ENCODE measurements at places on chromosomes 2 and 18.

- no peak for DNase-seq
Measured at GRCh38 chr18:60698901-60699300, 326.3 kb upstream of the MC4R start.

DNA sequence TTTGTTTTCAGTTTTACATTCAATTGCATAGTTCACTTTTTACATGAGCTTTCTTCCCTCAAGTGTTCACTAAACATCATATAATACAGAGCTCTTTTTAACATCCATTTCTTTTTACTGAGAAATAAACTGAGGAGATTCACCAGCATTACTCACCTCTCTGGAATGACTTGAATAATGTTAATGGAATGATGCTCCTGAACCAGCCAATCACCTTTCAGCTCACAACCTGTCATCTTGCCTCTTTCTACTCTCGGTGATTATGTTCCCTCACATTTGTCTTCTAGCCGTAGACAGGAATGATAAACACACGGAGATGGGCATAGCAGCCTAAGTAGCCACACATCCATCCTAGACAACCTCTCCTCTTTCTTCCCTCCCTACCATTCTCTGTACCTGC is 301.7 kb downstream of the PAX3 start:
- DNase-seq, result no peak

DNA sequence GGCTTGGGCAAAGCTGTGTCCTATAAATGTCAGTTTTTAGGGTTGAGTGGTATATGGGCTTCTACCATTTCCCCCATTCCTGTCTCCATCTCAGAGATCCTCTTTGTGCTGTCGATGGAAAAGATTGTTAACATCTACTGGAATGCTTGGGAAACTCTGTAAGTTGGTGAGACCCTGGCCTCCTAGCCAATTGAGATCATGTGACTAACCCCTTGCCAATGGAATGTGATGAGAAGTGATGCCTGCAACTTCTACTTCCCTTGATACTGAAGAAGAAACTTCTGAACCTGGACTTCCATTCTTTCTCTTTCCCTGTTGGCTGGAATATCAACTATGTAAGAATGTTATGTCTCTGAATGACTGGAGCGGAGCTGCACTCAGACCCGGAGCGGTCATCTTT is 14.5 kb downstream of the SLC39A10 start:
- no peak for DNase-seq

DNA sequence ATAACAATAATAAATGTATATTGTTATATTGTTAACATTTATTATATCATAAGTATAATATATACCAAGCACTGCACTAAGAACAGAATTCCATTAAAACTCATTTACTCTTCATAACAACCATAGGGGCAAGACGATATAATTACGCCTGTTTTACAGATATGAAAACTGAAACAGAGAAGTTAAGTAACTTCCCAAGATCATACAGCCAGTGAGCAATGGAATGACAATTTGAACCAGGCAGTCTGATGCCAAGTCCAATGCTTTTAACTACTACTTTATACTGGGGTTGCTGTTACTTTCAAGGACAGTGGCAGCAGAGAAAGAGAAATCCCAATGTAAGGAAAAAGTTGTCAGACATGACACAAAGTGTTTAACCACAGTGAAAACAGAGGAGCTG is 338.8 kb upstream of the ID2 start:
- DNase-seq, result no peak

- no peak for DNase-seq
Measured at GRCh38 chr18:2448565-2449151, 122.6 kb downstream of the METTL4 start.

DNA sequence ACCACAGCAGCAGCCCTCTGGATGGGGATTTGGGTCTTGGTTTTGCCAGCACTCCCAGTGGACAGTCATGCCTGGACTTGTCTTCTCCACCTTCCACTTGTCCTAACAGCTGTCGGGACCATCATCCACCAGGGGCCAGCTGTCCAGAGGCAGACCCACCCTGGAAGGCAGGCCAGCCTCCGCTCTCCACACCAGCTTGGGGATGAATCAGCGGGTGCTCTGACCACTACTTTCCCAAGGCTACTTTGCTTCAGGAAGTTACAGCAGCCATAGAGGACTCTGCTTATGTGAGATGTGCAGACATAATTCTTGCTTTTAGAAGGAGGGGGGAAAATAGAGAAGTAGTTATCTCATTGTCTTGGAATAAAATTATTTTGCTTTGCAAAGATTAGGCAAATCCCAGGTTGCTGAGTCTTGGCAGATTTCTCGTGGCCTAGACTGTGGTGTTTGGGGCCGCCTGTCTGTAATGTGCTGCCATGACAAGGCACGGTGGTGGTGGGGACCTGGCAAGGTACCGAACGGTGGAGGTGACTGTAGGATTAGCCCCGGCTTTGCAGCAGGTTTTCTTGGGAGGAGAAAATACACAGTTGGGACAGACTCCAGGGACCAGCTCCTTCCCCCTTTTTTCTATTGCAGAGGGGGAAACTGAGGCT is 148.7 kb downstream of the AGAP1 start:
- DNase-seq, result no peak

DNA sequence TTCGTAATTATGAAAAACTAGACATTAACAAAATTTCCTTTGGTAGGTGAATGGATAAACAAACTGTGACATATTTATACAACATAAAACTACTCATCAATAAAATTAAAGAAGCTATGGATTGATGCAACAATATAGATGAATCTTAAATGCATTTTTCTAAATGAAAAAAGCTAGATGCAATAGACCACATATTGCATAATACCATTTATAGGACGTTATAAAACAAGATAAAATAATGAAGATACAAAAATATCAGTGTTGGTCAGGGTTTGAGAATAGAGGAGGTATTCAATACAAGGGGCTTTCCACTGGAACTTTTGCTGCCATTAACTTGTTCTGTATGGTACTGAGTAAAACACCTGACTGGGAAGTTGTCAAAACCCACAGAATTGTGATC is 314.4 kb downstream of the GRB14 start:
- DNase-seq, result no peak

- DNase-seq, result peak; percentile 23
Measured at GRCh38 chr2:195498176-195498575, 158.8 kb upstream of the SLC39A10 start.

DNA sequence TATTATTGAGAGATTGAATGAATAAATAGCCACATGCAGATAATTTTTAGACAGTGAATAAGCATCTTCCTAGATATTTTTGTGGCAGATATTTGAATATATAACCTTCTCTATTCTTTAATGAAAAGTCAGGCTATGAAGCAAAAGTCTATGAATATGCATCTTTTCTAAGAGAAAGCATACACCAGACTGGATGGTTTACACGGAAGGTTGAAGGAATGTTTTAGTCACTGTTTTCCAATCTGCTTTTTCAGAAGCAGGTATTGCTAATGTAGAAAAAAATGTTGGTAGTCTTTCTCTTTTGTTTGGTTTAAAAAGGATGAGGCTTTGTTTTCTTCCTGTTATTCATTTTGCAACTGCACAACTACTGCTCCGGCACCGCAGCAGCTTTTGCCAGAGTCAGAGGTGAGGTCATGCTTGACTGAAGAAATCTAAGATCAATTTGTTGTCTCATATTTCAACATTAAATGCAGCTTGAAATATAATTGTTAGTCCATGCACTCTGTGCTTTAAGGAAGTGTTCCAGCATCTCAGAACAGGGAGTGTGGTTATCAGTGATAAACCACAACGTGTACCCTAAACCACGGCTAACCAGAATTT is 1540.8 kb upstream of the PIK3C3 start:
- no peak for DNase-seq

GRCh38 chr2:145799595-145800108 is 1279.7 kb upstream of the ZEB2 start:
- DNase-seq, result no peak

DNA sequence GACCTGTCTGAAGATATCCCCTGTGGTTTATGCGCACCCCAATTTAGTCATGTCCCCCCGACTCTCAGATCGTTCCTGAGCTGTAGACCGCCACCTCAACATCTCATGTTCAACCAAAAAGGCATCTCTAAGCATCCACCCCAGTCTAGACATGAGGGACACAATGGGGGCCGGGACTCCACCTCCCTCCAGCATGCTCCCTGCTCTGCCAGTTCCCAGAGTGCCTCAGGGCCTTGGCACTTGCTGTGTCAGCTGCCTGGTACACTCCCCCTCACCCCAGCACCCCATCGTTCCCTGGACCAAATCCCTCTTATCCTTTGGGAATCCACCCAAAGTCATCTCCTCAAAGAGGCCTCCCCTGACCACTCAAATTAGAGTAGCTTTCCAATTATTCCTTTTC is 22.2 kb downstream of the TNS1 start:
- DNase-seq, result no peak

DNA sequence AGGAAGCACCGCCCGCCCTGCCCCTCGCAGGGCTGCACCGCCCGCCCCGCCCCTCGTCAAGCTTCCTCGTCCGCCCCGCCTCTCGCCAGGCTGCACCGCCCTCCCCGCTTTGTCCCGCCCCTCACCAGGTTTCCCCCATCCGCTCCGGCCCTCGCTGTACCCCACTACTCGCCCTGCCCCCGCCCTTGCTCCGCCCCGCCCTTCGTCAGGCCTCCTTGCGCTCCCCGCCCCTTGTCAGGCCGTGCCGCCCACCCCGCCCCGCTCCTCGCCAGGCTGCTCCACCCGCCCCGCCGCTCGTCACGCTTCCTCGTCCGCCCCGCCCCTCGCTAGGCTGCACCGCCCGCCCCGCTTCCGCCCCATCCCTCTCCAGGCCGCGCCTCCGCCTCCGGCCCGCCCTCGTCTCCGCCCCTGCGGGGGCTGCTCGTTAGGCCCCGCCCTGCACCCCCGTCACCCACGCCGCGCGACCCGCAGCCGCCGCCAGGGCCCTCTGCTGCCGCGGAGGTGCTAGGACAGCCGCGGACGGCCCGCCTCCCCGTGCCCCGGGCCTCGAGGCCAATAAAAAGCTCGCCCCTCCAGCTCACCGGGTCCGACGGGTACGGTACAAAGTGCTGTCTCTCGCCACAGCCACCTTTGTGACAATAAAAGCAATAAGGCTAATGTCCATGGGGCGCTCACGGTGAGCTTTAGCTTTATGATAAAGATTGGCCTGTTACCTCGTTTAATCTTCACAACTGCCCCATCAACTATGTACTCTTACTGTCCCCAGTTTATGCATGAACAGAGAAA is 602 bp upstream of the DNPEP start:
- DNase-seq, result peak; percentile 99

GRCh38 chr2:164760179-164760578 is 81.4 kb downstream of the COBLL1 start:
- no peak for DNase-seq

DNA sequence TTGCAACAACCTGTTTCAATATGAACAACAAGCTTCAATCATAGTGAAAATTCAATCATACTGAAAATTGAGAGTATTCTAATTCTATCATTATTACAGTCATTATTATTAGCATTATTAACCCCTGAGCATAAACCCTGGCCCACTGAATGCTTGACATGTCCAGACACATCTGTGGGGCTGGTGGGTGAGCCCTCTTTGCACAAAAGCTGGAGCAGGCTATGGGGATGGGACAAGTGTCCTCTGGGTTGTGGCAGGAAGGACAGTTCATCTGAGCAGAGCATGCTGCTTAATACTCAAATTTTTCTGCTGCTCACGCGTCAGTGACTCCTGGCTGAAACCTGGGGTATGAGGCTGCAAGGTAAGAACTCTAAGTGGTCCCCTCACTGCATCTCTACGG is 451.1 kb upstream of the POU3F3 start:
- no peak for DNase-seq

GRCh38 chr2:206323486-206323885 is 49.0 kb downstream of the ZDBF2 start:
- DNase-seq, result no peak

DNA sequence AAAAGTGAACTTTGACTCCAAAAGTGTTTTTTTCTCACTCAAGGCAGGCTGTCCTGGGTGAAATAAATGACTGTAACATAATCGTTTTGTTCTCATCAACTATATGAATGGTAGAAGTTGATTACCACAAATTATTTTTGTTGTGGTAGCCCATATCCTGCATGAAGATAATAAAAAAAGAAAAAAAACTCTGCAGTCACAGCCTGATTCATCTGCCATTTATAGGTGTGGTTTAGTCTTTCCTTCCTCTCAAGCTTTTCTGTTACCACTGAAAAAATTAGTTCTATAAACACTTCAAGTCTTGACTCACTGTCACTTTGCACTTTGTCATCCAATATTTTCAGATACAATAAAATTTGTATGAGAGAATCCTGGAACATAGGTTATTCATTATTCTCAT is 522.0 kb downstream of the PLCL1 start:
- DNase-seq, result no peak

DNA sequence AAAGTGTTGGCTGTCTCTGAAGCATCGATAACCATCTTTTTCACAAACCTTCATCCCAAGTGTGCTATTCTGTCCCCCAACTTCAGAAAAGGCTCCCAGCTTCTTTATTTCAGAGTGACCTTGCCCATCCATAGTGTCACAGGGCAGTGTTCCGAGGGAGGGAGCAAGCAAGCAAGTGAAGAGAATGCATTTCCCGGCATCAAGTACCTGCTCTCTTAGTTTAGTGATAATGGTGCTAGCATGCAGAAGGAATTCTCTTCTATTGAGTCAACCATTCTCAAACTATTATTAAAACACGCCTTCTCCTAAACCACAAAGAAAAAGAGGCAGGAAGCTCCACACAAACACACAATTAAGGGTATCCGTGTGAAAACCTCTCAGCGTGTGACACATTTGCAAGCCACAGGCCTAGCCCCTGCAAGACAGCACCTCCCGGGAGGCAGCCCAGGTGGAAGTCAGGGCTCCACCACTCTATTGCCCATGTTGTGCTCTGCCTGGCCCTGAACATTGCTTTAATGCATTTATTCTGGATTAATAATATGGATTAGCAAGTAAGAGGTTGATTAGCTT is 504.9 kb downstream of the GALR1 start:
- no peak for DNase-seq

DNA sequence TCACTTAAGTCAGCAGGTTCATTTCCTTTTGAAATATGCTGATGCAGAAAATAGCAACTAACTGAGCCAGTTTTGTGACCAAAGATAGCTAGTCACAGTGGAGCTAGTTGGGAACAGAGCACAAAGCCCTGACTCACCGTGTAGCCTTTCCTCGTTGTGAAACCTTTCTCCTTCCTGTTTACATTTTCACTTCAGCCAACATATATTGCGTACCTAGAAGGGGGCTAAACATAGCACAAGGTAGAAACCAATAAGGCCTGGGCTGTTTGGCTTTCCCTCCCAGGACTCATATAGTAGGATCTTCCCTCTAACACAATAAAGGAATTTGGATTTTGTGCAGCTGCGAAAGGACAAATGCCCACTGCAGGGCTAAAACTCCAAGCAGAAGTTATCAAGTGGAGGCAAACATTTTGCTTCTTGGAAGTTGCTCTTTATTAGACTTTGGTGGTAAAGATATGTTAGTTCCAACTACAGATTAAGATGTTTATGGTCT is 24.5 kb upstream of the LPIN2 start:
- DNase-seq, result no peak

All from stimulated activated CD4-positive, alpha-beta T cell treated with anti-CD3 and anti-CD28 coated beads, Interleukin-4, amount 100 ng/mL, for 48 hours (primary cell).